GM23248 (cell line): ENCODE measurements at places on chromosomes 1 and 21. TPM values are rescaled to one million over a fixed set of nuclear protein-coding genes. Genes with fewer than 3 reads are reported as not detected.

The GJA8 gene
- total RNA-seq, result not detected in 2 replicates

The SH2D5 gene
- total RNA-seq, result 1.0 and 1.4 TPM in 2 replicates

The GABRD gene
- total RNA-seq, result not detected in 2 replicates

The ZMPSTE24 gene
- total RNA-seq, result 79.9 and 83.2 TPM in 2 replicates

The OR2T2 gene
- total RNA-seq, result not detected in 2 replicates

The C1orf141 gene
- total RNA-seq, result not detected in 2 replicates

The CCDC181 gene
- not detected in 2 replicates for total RNA-seq

- H3K27ac ChIP-seq, result no peak overlapping the region
- peak; percentile 69 for DNase-seq
- H3K27me3 ChIP-seq, result no peaks in the 10 kb centered on the region
- no peaks in the 10 kb centered on the region for H3K36me3 ChIP-seq
- no peak overlapping the region for H3K4me3 ChIP-seq
Observed at GRCh38 chr1:169928438-169929209, 34.9 kb upstream of the SCYL3 start.

GRCh38 chr1:63772201-63772600 is 1.6 kb upstream of the ROR1 start:
- DNase-seq, result no peak
- no peak overlapping the region for H3K4me3 ChIP-seq
- H3K36me3 ChIP-seq, result no peaks in the 10 kb centered on the region
- H3K4me1 ChIP-seq, result peaks cover 12% of the 10 kb centered on the region; the same call in 1 of the 2 replicates

DNA sequence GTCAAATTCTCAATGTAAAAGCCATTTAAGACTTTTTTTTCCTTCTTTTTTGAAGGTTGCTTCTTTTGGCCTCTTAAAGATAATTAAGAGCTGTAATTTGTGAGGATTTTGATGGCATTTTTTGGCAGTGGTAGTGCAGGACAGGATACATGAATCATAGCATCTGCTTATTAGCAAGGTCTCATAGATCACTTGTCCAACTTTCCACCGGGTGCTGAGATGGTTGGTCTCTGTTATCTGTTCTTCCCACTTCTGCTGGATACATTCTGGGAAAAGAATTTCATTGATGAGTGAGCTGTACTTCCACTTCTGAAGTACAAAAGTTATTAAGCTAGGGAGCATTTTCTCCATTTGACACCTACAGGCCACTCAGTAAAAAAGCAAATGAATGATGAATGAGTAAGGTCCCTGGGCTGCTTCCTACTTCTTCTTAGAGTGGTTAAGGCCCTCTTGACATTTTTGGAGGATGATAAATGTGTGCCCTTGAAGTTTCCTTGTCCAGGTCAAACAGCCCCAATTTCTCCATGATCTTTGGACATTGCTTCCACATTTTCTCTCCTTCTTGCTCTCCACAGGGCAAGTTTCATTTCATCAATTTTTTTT is 100.6 kb downstream of the ROR1 start:
- no peaks in the 10 kb centered on the region for H3K36me3 ChIP-seq
- H3K27ac ChIP-seq, result peak overlapping the region; percentile 1; the same call in 1 of the 2 replicates
- H3K4me1 ChIP-seq, result peaks cover 64% of the 10 kb centered on the region

- H3K4me1 ChIP-seq, result no peaks in the 10 kb centered on the region
- H3K27me3 ChIP-seq, result no peaks in the 10 kb centered on the region
- H3K36me3 ChIP-seq, result peaks cover 47% of the 10 kb centered on the region
- H3K27ac ChIP-seq, result no peak overlapping the region
Observed at GRCh38 chr1:64866689-64867088, 99.7 kb downstream of the JAK1 start.

GRCh38 chr1:109484519-109484975 is 842 bp downstream of the ATXN7L2 start:
- H3K4me3 ChIP-seq, result peak overlapping the region; percentile 90
- no peaks in the 10 kb centered on the region for H3K36me3 ChIP-seq
- peaks cover 7% of the 10 kb centered on the region; the same call in 1 of the 2 replicates for H3K4me1 ChIP-seq
- no peak overlapping the region for H3K27ac ChIP-seq

- 0 out of 2 replicates have a peak, but pooled peaks cover 3% of the 10 kb centered on the region for H3K36me3 ChIP-seq
- no peak overlapping the region for H3K4me3 ChIP-seq
- H3K27me3 ChIP-seq, result no peaks in the 10 kb centered on the region
- no peak overlapping the region for H3K27ac ChIP-seq
Observed at GRCh38 chr1:87935130-87935529, 606.5 kb downstream of the LMO4 start.

- H3K4me3 ChIP-seq, result peak overlapping the region; percentile 98
- peak; percentile 82 for DNase-seq
- no peaks in the 10 kb centered on the region for H3K36me3 ChIP-seq
- H3K4me1 ChIP-seq, result peaks cover 49% of the 10 kb centered on the region
- H3K27ac ChIP-seq, result peak overlapping the region; percentile 91
Observed at GRCh38 chr1:165633614-165634013, 2.6 kb downstream of the MGST3 start.

- no peak overlapping the region for H3K4me3 ChIP-seq
- H3K27me3 ChIP-seq, result no peaks in the 10 kb centered on the region
- H3K36me3 ChIP-seq, result no peaks in the 10 kb centered on the region
- peaks cover 32% of the 10 kb centered on the region for H3K4me1 ChIP-seq
- no peak overlapping the region for H3K27ac ChIP-seq
- peak; percentile 28 for DNase-seq
Observed at GRCh38 chr1:58717979-58718378, 18.1 kb upstream of the MYSM1 start.

GRCh38 chr1:238281418-238281817 is 390.7 kb upstream of the ZP4 start:
- no peaks in the 10 kb centered on the region for H3K27me3 ChIP-seq
- DNase-seq, result no peak
- H3K36me3 ChIP-seq, result no peaks in the 10 kb centered on the region
- H3K27ac ChIP-seq, result no peak overlapping the region
- H3K4me1 ChIP-seq, result no peaks in the 10 kb centered on the region

DNA sequence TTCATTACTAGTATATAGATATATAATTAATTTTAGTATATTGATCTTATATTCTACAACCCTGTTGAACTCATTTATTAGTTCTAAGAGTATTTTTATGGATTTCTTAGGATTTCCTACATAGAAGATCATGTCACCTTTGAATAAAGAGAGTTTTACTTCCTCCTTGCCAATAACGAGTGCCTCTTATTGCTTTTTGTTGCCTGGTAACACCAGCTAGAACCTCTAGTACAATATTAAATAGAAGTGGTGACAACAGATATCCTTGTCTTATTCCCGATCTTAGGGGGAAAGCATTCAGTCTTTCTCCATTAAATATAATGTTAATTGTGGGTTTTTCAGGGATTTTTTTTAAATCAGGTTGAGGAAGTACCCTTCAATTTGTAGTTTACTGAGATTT is 40.8 kb downstream of the WNT2B start:
- H3K4me1 ChIP-seq, result peaks cover 19% of the 10 kb centered on the region
- H3K36me3 ChIP-seq, result peaks cover 21% of the 10 kb centered on the region
- no peak overlapping the region for H3K4me3 ChIP-seq
- no peak overlapping the region for H3K27ac ChIP-seq
- DNase-seq, result no peak

GRCh38 chr1:18693256-18694098 is 62.8 kb downstream of the PAX7 start:
- H3K36me3 ChIP-seq, result no peaks in the 10 kb centered on the region
- no peak overlapping the region for H3K27ac ChIP-seq
- H3K4me1 ChIP-seq, result no peaks in the 10 kb centered on the region
- H3K4me3 ChIP-seq, result no peak overlapping the region
- peaks cover 20% of the 10 kb centered on the region for H3K27me3 ChIP-seq

DNA sequence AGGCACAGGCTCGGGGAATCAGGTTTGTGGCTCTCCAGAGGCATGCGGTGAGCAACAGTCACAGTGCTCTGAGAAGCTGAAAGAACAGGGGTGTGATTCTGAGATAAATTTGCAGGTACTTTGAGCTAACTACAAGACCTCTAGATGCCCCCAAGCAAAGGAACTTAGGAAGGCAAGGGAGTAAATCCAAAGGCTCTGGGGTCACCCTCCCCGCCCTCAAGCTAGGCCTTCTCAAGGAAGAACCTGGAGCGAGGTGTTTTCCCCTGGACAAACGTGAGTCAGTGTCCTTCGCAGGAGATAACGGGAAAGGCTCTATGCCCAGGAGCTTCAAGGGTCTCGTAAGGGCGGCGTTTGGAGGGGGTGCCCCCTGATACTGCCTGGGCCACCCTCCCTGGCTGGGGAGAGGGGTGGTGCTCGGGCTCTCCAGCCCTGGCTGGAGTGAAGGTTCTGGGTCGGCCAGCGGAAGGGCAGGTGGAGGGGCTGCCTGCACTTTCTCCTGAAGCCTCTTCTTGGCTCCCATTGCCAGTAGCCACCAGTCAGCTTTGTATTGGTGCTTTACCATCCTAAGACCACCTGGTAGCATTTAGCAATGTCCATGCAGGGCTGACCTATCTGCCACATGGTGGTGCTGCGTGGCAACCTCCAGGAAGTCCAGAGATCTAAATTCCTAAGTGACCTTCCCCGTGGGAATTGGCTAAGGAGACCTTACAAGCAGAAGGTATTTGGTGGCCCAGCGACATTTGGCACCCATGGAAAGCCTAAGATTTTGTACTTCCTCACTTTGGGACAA is 44.0 kb downstream of the GPR161 start:
- no peak overlapping the region for H3K4me3 ChIP-seq
- DNase-seq, result no peak
- H3K4me1 ChIP-seq, result no peaks in the 10 kb centered on the region
- no peaks in the 10 kb centered on the region for H3K27me3 ChIP-seq
- H3K27ac ChIP-seq, result no peak overlapping the region

DNA sequence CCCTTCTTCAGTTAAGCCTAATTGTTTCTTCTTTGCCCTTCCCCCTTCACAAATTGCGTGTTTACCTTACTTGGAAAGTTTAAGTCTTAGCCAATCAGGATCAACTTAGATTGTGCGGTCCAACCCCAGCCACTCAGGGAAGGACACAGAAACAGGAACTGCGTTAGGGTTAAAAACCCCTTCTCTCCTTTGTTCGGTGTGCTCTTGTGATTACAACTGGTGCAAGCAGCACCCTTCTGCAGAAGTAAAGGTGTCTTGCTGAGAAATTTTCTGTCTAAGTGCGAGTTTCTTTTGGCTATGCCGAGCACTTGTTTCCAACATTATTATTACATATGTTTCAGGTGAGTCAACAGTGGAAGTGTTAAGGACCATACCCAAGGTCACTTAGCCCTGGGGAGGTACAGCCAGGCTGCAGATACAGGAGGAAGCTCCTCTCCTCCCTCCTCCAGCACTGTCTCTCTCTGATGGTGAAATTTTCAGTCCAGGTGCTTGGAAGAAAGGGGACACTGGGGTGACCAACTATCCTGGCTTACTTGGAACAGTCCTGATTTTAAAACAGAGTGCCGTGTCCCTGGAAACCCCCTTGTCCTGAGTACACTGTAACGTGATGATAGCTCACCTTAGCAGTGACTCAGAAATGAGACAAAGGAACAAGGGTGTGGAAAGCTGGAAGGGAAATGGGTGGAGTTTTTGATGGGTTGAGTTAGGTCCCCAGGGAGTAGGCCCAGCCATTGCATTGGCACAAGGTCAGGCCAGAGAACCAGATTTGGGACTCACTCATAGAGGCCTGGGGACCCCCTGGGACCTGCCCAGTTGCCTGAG is 68.7 kb upstream of the KLHDC7A start:
- no peaks in the 10 kb centered on the region for H3K4me1 ChIP-seq
- DNase-seq, result no peak

DNA sequence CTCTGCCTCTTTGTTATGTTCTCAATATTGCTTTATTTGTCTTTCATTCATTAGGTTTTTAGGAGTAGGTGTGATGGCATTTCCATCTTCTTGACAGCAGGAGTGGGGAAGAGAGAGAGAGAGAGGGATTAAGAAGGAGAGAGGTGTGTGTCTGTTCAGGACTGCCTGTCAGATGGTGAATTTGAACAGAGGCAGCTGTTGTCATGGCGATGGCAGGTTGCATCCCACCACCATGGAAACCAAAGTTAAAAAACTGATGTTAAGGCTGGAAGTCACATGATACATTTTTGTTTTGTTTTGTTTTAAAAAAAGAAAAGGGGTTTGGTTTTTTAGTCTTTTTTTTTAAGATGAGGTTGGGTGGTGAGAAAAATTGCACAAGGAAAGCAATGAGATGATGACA is 18.3 kb downstream of the CACNA1E start:
- H3K4me1 ChIP-seq, result peaks cover 10% of the 10 kb centered on the region
- DNase-seq, result no peak
- no peaks in the 10 kb centered on the region for H3K27me3 ChIP-seq
- H3K36me3 ChIP-seq, result no peaks in the 10 kb centered on the region

DNA sequence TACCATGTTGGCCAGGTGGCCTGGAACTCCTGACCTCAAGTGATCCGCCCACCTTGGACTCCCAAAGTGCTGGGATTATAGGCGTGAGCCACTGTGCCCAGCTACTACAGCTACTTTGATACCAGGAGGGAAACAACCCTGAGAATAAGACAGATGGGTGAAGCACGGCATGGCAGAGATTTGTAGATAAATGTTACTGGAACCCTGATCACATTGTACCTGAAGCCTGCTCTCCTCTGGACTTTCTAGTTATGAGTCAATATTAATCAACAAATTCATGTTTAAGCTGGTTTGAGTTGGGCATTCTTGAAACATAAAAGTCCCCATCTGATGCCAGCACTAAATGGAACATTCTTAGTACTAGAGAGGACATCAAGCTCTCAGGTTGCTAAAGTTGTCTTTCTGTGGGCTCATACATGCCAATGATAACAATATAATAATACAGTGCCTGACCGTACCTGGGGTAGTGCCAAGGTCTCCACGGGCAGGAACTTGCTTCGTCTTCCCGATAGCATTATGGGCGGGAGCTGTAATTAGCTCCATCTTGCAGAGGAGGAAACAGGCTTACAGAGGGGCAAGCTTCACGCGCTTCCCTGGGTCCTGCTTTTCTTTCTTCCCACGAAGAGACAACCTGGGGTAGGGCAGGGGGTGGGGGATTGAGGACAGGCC is 30.7 kb upstream of the SLC19A1 start:
- peaks cover 24% of the 10 kb centered on the region for H3K27me3 ChIP-seq
- no peak overlapping the region for H3K27ac ChIP-seq
- H3K36me3 ChIP-seq, result no peaks in the 10 kb centered on the region
- no peak for DNase-seq

GRCh38 chr1:156554971-156555370 is 17.4 kb downstream of the IQGAP3 start:
- no peak for DNase-seq
- no peak overlapping the region for H3K27ac ChIP-seq
- no peak overlapping the region for H3K4me3 ChIP-seq
- H3K4me1 ChIP-seq, result peaks cover 11% of the 10 kb centered on the region

DNA sequence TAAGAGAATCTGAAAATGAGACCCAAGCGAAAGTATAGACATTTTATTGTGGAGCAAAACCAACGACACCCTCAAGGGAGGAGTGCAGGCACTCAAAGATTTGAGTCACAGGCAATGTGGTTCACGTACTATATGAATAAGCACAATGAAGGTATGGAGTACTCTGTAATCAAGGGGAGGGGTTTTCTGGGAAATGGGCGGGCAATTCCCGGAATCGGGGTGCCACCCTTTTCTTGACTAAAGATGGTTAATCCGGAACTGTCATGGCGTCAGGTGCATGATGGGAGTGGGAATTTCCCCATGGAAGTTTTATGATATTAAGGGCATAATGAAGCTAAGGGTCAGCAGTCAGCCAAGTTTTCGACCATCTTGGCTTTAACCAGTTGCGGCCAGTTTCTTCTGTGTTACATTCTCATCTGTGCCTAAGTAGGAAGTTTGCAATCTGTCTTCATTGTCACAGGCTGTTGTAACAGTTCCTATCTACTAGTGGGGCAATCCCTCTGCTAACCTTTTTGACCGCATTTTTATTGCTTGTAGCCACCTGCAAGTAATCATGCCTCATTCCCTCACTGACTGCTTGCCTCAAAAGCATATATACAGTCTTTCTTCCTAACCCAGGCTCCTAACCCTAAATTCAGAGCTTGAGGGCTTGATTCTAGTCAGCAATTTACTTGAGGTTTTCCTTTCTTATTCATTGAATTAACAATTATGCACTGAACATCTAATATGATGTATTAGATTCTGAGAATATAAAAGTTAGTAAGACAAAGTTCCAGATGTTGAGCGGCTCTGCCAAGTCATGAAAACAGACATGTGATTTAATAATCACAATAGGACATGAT is 775 bp upstream of the AIM2 start:
- peak; percentile 82 for DNase-seq
- no peaks in the 10 kb centered on the region for H3K27me3 ChIP-seq
- H3K4me1 ChIP-seq, result peaks cover 18% of the 10 kb centered on the region
- H3K27ac ChIP-seq, result peak overlapping the region; percentile 81
- H3K36me3 ChIP-seq, result no peaks in the 10 kb centered on the region
